ENCODE measurements at places on chromosomes 1 and 21.

- no peak for DNase-seq
These were observed 16.1 kb upstream of the FMOD start for GRCh38 chr1:203367057-203367456.

DNA sequence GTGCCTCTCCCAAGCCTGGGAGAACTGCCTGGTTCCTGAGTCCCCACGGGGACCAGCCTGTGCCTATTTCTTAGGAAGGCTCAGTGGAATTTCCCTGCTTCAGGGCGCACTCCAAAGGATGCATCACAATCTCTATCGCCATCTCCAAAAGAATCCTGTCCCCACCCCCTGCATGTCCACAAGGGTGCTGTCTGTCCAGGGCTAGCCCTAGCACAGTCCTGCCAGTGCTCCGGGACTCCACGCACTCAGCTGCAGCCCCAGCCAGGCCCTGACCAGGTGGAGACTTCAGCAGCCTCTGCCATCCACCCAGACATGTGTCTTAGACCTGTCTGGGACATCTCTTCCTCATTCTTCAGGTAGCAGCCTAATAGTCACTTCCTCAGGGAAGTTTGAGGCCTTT lies 199.7 kb downstream of the GRIK3 start:
- DNase-seq, result peak; percentile 58

- DNase-seq, result no peak
These were observed 393.7 kb upstream of the ST6GALNAC5 start for GRCh38 chr1:76473591-76473990.

DNA sequence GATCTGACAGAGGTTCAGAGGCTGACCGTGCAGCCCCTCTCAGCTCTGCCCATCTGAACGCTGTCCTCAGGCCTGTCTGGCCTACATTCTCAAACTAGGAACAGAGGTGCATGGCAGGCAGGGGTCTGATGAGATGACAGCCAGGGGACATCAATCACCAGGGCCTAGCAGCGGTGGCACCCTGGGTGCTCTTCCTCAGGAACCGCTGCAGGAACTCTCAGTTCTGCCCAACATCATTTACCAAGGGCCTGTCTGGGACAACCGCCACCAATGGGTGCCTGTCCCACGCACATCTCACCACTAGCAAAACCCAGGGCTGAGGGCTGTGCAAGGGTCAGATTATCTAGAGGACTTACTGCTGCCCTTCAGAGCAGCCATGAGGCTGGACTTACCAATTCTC lies 245.7 kb downstream of the TOMM20 start:
- no peak for DNase-seq

DNA sequence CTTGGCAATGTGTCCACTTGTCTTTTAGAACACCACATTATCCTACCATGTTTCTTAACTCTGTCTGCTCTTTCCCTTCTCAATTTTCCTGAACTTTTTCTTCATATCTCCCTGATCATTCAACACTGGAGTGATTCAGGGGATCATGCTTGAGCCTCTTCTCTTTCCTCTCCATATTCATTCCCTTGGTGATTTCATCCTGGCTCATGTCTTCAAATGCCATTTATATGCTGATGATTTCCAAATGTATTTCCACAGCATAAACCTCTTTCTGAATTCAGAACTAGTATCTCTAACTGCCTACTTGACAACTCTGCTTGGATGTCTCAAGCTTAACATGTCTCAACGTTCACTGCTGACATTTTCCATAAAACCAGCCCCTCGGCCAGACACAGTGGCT lies 8.5 kb upstream of the IVL start:
- no peak for DNase-seq

GRCh38 chr1:83931658-83932253 lies 67.2 kb downstream of the TTLL7 start:
- peak; percentile 54 for DNase-seq

DNA sequence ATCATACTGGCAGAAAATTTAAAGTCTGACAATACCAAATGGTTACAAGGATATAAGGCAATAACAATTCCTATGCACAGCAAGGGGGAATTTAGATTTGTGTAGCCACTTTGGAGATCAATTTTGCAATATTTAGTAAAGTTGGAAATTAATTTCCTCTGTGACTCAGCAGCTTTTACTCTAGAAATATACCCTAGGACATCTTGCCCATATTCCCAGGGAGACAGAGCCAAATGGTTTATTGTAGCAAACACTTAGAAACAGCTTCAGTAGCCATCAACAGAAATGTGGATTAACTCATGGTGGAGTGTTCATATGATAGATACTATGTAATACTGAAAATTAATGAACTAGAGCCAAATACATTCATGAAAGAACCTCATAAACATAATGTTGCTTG lies 104.6 kb downstream of the BACH1 start:
- no peak for DNase-seq

All from mesendoderm (in vitro differentiated cells).